ENCODE measurements at places on chromosomes 16 and 17. TPM values are rescaled to one million over a fixed set of nuclear protein-coding genes. Genes with fewer than 3 reads are reported as not detected.

GRCh38 chr17:69300222-69300621 is 26.7 kb downstream of the ABCA5 start:
- H3K36me3 ChIP-seq: peaks cover 15% of the 10 kb centered on the region
- H3K4me3 ChIP-seq: no peak overlapping the region
- no peaks in the 10 kb centered on the region for H3K27me3 ChIP-seq
- no peak for DNase-seq
- H3K4me1 ChIP-seq: no peaks in the 10 kb centered on the region
- no peak overlapping the region for H3K27ac ChIP-seq

KRT39 gene
- not detected for total RNA-seq

PTX4 gene
- total RNA-seq: not detected

DNA sequence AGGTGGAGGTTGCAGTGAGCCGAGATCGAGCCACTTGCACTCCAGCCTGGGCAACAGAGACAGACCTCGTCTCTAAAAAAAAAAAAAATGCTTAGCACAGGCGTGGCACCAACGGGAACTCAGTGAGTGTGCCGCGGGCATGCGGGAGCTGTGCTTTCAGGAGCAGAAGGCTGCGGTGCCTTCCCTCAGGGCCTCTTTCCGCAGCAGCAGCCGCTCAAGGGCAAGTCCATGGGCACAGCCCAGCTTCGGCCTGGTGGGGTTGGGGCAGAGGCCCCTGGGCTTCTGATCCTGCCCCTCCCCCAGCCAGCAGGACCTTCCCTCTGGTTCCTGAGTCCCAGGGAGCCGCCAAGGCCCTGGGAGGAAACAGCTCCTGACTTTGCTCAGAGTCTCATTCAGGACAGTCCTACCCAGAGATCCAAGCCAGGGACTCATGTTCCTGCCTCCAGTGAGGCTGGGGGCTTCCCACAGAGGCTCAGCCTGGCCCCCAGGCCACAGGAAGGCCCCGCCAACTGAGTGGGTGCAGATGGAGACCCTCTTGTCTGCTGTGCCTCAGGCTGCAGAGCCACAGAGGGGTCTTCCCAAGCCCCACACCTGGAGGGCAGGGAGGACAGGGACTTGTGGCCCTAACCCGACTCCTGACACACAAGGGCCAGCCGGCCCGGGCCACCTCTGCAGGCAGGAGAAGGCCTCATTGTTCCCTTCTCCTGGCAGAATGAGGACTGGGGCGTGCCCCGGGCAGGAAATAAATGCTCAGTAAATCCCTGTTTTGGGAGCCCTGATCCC is 3.3 kb upstream of the ZG16B start:
- peaks cover 2% of the 10 kb centered on the region for H3K4me1 ChIP-seq
- peaks cover 3% of the 10 kb centered on the region for H3K27me3 ChIP-seq
- H3K36me3 ChIP-seq: no peaks in the 10 kb centered on the region

CCL7 gene
- total RNA-seq: not detected

- no peak overlapping the region for H3K27ac ChIP-seq
- no peak overlapping the region for H3K4me3 ChIP-seq
- peaks cover 5% of the 10 kb centered on the region for H3K4me1 ChIP-seq
Measured at GRCh38 chr16:4544473-4544872, 5.9 kb upstream of the CDIP1 start.

- H3K4me1 ChIP-seq: peaks cover 3% of the 10 kb centered on the region
- H3K36me3 ChIP-seq: no peaks in the 10 kb centered on the region
- peaks cover 9% of the 10 kb centered on the region for H3K27me3 ChIP-seq
- no peak overlapping the region for H3K4me3 ChIP-seq
Measured at GRCh38 chr16:68834550-68834949, 8.8 kb upstream of the TANGO6 start.

DNA sequence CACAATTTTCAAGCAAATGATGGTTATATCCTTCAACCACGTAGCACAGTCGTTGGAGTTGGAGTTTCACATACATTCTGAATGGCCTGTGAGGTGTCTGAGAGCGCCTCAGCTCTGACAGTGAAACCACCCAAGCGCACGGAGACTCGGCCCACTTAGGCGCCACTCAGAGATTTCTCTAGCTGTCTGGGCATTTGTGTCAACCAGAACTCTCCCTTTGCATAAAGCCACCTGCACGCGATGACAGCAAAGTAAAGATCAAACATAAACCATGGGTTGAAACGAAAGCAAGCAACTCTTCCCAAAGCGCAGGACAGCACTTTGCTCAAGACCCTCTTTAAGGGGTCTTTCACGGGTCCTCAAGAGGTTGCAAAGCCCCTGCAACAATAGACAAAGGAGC is 533 bp downstream of the SLC6A4 start:
- no peak for DNase-seq
- peaks cover 29% of the 10 kb centered on the region for H3K4me1 ChIP-seq
- H3K27ac ChIP-seq: no peak overlapping the region
- H3K4me3 ChIP-seq: peak overlapping the region; percentile 49

SCIMP gene
- total RNA-seq: not detected

GRCh38 chr17:47188271-47188875 is 722 bp downstream of the CDC27 start:
- peaks cover 52% of the 10 kb centered on the region for H3K4me1 ChIP-seq
- peak overlapping the region; percentile 98 for H3K4me3 ChIP-seq
- H3K27me3 ChIP-seq: no peaks in the 10 kb centered on the region
- peak overlapping the region; percentile 98 for H3K27ac ChIP-seq
- peak; percentile 50 for DNase-seq

DNA sequence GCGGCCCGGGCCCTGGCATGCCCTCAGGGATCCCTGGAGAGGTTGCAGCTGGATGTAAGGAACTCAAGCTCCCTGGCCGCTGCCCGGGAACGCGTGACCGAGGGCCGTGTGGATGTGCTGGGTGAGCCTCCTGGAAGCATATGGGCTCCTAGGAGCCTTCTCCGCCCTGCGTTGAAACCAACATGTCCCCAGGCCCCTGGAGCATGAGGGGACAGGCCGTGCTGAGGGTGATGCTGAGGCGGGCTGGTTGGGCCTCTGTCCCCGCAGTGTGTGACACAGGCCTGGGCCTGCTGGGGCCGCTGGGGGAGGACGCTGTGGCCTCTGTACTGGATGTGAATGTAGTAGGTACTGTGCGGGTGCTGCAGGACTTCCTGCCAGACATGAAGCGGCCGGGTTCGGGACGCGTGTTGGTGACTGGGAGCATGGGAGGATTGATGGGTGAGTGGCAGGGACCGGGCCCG is 5.7 kb upstream of the HSD17B1 start:
- H3K27me3 ChIP-seq: no peaks in the 10 kb centered on the region
- no peaks in the 10 kb centered on the region for H3K36me3 ChIP-seq
- H3K27ac ChIP-seq: no peak overlapping the region

DNA sequence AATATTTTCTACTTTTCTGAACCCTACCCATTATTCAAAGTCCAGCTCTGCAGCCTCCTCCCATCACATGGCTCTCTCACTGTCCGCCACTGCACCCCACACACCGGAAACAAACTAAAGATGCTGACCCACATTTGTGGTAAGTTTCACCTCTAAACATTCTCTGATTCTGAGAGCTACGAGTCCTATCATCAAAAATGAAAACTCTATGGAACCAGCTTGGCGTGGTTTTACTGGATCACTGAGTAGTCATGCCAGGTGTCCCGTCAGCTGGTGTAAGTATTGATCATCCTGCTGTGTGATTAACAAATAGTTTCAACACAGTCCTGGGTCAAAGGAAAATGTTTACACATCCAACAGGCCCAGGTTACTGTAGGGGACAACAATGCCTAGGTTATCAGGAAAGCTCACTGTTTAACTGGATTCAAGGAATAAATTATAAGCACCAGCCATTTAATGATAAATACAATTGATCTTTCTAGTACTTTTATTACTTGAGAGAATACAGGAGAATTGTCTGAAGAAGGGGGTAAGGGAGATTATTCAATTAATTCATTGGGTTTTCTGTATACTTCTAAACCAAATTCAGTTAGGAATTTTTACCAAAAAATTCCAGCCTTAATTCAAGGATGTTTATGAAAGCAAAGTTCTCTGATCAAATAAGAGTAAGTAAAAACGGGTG is 33.9 kb downstream of the CYTH1 start:
- H3K27ac ChIP-seq: peak overlapping the region; percentile 89
- peak overlapping the region; percentile 69 for H3K4me3 ChIP-seq
- H3K27me3 ChIP-seq: no peaks in the 10 kb centered on the region
- DNase-seq: peak; percentile 77

TRAF7 gene
- 72.9 TPM for total RNA-seq

SCARF1 gene
- 2.0 TPM for total RNA-seq

C16orf89 gene
- not detected for total RNA-seq

- no peaks in the 10 kb centered on the region for H3K27me3 ChIP-seq
- no peaks in the 10 kb centered on the region for H3K36me3 ChIP-seq
- no peak overlapping the region for H3K27ac ChIP-seq
- no peak for DNase-seq
- H3K4me1 ChIP-seq: no peaks in the 10 kb centered on the region
Measured at GRCh38 chr16:85350146-85350728, 238.0 kb upstream of the CIBAR2 start.

RAPGEFL1 gene
- 4.6 TPM for total RNA-seq

KRTAP4-5 gene
- total RNA-seq: not detected

- H3K4me1 ChIP-seq: no peaks in the 10 kb centered on the region
- no peak overlapping the region for H3K27ac ChIP-seq
- DNase-seq: no peak
- no peaks in the 10 kb centered on the region for H3K36me3 ChIP-seq
- no peaks in the 10 kb centered on the region for H3K27me3 ChIP-seq
Measured at GRCh38 chr17:82675476-82676245, 22.8 kb downstream of the RAB40B start.

DNA sequence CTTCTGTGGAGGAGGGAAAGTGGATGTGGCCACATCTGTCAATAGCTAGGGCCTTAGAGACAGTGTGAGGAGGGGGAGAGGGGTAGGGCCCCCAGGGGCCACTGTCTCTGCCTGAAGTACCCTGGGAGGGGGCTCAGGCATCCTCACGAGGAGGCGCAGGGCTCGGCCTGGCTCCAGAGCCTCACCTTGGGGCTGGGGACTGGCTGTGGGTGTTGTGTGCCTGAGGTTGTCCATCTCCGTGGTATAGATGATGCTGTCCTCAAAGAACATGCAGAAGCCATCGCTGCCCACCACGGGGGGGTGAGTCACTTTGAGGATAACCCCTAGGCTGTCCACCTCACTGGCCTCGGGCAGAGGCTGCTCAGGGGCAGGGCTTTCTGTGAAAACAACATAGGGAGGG is 12.1 kb downstream of the PLEKHG4 start:
- no peak overlapping the region for H3K27ac ChIP-seq
- peaks cover 19% of the 10 kb centered on the region for H3K4me1 ChIP-seq
- no peak overlapping the region for H3K4me3 ChIP-seq
- no peaks in the 10 kb centered on the region for H3K27me3 ChIP-seq
- H3K36me3 ChIP-seq: no peaks in the 10 kb centered on the region

DNA sequence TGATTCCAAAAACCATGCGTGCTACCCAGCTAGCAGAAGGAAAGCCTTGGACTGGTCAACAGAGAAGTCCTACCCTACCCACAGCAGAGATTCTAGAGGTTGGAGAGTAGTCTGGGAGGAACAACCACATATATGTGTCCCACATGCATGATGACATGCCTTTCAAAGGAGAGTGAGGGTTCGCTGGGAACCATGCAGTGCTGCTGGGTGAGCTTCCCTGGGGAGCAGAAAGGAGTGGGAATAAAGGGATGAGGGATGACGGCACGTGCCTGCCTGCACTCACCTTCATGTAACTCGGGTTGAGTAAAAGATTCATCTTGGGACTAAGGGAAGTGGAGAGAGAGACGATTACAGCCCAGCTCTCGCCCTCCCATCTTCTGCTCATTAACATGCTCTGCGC is 9.8 kb downstream of the CPSF4L start:
- no peak overlapping the region for H3K4me3 ChIP-seq
- DNase-seq: no peak
- H3K36me3 ChIP-seq: no peaks in the 10 kb centered on the region
- H3K4me1 ChIP-seq: no peaks in the 10 kb centered on the region
- H3K27ac ChIP-seq: no peak overlapping the region
- H3K27me3 ChIP-seq: no peaks in the 10 kb centered on the region

ST6GALNAC2 gene
- total RNA-seq: not detected

TP53TG3B gene
- total RNA-seq: not detected

ITGAX gene
- 62.0 TPM for total RNA-seq

GRCh38 chr17:72357764-72358365 is 237.0 kb downstream of the SOX9 start:
- H3K4me1 ChIP-seq: no peaks in the 10 kb centered on the region
- no peaks in the 10 kb centered on the region for H3K36me3 ChIP-seq
- no peak overlapping the region for H3K27ac ChIP-seq

DNA sequence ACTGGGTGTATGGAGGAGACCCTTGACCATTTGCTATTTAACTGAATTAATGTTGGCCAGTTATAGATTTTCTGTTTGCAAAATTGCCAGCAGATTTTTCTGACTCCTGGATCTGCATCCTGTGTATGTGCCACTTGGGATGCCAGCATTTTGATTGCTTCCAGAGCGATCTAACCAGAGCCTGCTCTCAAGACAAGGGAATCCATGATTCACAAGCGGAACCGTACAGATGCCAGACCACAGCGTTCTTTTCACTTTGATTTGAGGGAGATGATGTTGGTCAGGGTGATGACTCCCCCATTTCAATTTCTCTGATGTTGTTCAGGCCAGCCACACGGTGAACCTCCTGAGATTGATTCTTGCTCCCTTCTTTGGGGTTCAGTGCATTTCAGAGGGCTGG is 228.7 kb downstream of the CDH13 start:
- DNase-seq: no peak
- no peaks in the 10 kb centered on the region for H3K27me3 ChIP-seq
- H3K27ac ChIP-seq: no peak overlapping the region

LLGL2 gene
- total RNA-seq: 15.7 TPM

DNA sequence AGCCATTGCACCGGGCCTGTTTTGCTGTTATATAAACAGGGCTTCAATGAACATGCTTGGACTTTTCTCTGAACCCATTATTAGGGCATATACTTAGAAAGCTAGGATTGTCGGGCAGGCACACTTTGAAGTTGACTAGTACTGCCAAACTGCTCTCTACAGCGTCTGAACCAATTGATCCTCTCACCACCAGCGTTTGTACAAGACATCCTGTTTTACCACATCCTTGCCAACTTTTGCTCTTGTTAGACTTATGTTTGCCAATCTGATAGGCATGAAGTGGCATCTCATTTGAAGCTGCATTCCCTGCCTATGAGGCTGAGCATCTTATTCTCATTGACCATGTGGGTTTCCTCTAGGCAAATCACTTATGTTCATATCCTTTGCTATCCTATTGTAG is 7.4 kb upstream of the PPP1R9B start:
- H3K4me1 ChIP-seq: peaks cover 44% of the 10 kb centered on the region
- no peak overlapping the region for H3K4me3 ChIP-seq
- peaks cover 8% of the 10 kb centered on the region for H3K27me3 ChIP-seq
- H3K36me3 ChIP-seq: no peaks in the 10 kb centered on the region
- no peak overlapping the region for H3K27ac ChIP-seq
